ENCODE measurements at places on chromosomes 5 and 9. TPM values are rescaled to one million over a fixed set of nuclear protein-coding genes. Genes with fewer than 3 reads are reported as not detected.

Gene NR5A1
- total RNA-seq: not detected

Gene FSD1L
- 4.3 TPM for total RNA-seq

Gene UNC5A
- 0.38 TPM for total RNA-seq

Gene UAP1L1
- 17.0 TPM for total RNA-seq

Gene FOXD1
- total RNA-seq: 17.4 TPM

Gene ANXA1
- 1,202 TPM for total RNA-seq

Gene ELOVL7
- 14.3 TPM for total RNA-seq

Gene GNE
- total RNA-seq: 11.3 TPM

Gene ADAMTS12
- 9.2 TPM for total RNA-seq

Gene THBS4
- total RNA-seq: not detected

Data from A549 treated with CORT108297 at 1 μM for 4 hours (cell line).